ENCODE measurements at places on chromosomes 7 and 10.
A peak's percentile ranks its signal among the peaks of the same experiment; 100 is the strongest.

- DNase-seq, result peak; percentile 27
Observed at GRCh38 chr10:4813023-4813422, 13.0 kb upstream of the AKR1E2 start.

DNA sequence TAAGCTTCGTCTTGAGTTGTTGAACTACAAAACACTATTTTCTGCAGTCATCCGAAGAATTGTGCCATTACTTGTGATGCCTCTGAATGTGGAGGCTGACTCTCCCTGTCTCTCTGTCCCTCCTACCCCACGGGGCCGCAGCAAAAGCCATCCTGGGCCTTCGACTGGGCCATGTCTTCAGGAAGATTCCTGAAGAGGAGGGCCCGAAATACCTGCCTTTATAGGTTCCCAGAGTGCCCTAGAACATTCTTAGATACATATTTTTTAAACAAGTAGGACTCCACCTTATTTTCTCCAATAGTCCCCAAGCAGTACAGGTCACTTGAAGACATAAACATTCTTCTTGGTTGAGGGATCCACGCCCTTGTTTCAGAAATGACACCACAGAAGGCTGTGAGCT lies 8.1 kb downstream of the IGFBP3 start:
- DNase-seq, result no peak

DNA sequence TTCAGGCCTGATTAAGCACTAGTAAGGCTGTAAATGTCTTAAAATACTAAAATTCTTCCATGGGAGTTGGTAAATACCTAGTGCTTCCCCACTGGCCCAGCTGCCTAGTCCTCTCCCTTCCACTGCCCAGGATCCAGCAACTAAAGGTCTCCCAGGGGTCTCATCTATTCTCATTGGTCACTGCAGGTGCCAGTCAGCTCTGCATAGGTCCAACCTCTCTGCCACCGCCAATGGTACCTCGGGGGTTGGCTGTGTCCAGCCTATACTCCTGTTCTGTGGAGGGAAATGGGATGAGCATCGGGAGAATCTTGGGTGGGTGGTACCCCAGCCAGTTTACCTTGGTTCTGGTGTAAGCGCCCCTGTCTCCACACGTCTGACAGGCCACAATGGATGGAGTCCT lies 6.1 kb upstream of the CREB5 start:
- DNase-seq, result no peak

DNA sequence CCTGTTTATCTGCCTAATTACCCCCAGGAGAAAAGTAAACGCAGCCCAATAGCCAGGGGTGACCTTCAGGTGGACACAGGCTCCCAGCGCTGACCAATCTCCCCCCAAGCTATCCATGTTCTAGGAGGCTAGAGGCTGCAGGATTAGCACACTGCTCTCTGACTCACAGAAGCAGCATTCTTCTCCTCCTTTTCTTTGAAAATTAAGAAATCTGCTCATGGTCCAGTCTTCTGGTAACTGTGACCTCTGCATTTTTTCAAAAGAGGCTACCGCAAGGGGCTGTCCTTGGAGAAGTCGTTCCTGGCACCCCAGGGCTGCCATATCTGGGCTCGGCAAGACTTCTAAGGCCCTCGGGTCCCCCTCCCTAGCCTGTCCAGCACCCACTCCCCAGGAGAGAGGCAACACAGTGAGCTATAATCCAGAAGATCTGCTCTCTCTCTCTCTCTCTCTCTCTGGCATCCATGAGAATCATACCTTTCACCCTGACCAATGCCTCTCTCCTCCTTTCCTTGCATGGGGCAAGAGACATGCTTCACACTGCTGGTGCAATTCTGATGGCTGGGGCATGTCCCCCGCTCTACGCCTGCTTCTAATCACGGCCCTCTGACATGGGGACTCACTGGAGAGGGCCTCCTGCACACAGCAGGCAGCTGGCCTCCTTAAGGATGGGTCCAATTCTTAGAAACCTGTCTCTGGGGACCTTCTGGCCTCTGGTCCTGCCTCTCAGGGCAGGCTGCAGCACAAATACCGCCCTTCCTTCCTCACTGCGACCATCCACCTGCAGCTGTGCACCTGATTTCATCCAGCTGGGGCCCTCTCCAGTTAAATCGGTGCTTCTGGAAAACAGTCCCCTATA lies 27.3 kb downstream of the ANXA11 start:
- peak; percentile 66 for DNase-seq

DNA sequence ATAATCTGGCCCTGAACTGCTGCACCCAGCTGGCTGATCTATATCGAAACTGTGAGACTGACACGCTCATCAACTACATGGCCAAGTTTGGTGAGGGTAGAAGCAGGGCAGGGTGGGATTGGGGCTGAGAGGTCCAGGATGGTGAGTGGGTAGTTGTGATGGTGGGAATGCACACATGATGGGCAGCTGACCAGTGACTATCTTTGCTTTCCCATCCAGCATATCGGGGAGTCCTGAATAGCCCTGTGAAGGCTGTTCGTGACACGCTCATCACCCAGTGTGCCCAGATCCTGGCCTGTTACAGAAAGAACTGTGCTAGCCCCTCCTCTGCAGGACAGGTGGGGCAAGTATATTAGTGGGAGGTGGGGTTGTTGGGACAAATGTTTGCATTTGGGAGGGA lies 12.5 kb upstream of the CHCHD1 start:
- no peak for DNase-seq

DNA sequence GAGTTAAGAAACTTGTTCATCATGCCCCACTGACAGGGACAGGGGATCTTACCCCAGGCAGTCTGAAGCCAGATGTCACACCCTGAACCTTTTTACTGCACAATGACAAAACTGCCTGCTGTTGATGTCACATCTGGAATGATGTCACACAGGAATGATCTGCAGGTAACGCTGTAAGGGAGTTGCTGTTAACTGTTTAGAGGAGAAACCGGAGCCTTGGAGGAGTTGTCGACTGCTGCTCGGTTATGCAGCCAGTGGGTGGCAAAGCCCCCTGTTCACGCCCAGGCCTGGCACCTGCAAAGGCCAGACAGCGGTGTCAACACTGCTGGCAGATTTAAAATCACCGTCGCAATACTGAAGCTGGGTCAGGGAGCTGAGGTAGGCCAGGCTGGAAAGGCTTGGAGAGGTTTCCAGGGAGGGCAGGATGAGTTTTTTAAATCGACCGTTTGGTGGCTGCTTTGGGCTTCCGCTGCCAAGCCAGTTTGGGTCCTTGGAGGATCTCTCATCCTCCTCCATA lies 10.0 kb upstream of the SLIT1 start:
- no peak for DNase-seq

GRCh38 chr10:113433711-113434110 lies 119.1 kb upstream of the HABP2 start:
- DNase-seq, result no peak

DNA sequence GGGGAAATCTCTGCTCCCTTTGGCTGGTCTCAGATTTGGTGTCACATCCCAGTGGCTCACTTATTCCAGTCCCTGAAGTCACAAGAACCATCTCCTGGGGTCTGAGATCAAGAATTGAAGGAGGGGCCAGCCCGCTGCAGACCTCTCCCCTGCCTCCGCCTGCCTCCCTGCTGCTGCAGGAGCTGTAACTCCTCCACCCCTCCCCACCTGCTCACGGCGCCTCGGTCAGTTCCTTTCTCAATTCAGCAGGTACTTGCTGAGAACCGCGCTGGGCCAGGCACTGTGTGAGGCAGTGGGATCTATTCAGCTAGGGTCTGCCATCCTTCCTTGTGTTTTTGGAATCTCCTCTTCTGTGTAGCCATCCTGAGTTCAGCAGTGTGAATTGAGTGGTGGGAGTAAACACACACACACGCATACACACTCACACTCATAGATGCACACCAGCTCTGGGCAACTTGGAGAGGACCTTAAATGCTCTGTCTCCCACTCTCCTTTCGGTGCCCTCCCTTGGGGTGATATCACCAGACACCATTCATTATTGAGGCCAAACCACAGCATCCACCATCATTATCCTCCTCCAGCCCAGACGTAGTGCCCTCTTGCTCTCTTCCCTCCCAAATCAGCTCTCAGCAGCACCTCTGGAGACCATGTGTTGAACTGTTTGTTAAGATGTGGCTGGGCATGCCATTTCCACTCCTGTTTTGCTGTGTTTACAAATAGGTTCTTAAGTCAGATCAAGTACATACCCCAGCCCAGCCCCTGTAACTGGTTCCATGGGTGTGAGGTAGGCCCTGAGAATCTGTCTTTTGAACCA lies 22.0 kb upstream of the ANKRD2 start:
- DNase-seq, result no peak

DNA sequence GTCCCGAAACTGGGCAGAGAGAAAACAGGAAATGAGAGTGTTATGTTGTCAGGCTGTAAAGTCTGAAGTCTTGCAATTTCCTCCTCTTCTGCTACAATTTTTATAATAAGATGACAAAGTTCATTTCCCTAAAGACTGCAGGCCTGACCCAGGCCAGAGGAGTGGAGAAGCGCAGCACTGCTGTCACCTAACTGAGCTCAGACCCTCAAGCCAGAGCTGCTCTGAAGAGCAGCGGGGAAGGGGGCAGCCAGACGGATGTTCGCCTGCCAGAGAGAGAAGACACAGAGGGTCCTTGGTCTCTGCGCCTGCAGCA lies 12.6 kb upstream of the AOAH start:
- no peak for DNase-seq

- DNase-seq, result peak; percentile 54
Observed at GRCh38 chr7:39624442-39624807, 1.1 kb downstream of the RALA start.

- peak; percentile 46 for DNase-seq
Observed at GRCh38 chr7:40490603-40490924, 355.8 kb downstream of the SUGCT start.

- DNase-seq, result no peak
Observed at GRCh38 chr10:118148247-118148646, 101.5 kb upstream of the RAB11FIP2 start.

DNA sequence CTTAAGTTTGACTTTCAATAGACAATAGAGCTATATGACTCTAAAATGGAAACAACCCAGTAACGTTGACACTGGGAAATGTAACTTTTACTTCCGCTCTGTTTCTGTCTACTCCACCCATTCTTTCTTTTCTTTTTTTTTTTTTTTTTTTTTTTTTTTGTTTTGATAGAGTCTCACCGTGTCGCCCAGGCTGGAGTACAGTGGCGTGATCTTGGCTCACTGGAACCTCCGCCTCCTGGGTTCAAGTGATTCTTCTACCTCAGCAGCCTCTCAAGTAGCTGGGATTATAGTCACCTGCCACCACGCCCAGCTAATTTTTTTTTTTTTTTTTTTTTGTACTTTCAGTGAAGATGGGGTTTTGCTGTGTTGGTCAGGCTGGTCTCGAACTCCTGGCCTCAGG lies 13.9 kb downstream of the PRSS2 start:
- DNase-seq, result no peak

- no peak for DNase-seq
Observed at GRCh38 chr10:132689721-132690360, 96.1 kb downstream of the NKX6-2 start.

- peak; percentile 41 for DNase-seq
Observed at GRCh38 chr10:19815731-19816410, 361 bp upstream of the PLXDC2 start.

DNA sequence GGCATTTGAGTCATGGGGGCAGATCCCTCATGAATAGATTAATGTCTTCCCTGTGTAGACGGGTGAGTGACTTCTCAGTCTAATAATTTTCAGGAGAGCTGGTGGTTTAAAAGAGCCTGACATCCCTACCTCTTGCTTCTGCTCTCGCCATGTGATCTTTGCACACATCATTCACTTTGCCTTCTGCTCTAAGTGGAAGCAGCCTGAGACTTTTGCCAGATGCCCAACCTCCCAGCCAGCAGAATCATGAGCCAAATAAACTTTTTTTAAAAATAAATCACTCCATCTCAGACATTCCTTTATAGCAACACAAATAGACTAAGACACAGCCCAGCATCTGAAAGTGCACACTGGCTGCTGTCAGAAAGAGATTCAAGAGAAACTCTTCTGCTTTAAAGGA lies 155.2 kb downstream of the ZNF365 start:
- DNase-seq, result no peak

- peak; percentile 82 for DNase-seq
Observed at GRCh38 chr7:130838738-130839137, 104.7 kb upstream of the KLF14 start.

DNA sequence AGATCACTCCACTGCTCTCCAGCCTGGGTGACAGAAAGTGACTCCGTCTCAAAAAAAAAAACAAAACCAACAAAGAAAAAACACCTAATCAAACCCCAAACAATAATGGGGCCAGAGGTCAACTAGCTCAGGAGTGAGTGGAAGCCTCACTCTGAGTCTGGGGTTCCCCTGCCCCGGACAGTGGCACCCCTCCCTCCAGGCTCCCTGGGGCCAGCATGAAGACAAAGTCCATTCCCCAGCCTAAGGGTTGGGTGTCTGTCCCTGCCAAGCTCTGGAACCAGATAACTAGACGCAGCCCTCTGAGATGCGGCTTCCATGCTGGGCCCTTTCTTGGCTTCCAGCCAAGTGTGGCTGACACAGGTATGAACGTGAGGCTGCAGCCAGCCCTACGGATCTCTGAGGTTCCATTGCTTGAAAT lies 1.7 kb upstream of the FUOM start:
- DNase-seq, result no peak

GRCh38 chr7:47383072-47383471 lies 198.8 kb downstream of the TNS3 start:
- DNase-seq, result peak; percentile 54

DNA sequence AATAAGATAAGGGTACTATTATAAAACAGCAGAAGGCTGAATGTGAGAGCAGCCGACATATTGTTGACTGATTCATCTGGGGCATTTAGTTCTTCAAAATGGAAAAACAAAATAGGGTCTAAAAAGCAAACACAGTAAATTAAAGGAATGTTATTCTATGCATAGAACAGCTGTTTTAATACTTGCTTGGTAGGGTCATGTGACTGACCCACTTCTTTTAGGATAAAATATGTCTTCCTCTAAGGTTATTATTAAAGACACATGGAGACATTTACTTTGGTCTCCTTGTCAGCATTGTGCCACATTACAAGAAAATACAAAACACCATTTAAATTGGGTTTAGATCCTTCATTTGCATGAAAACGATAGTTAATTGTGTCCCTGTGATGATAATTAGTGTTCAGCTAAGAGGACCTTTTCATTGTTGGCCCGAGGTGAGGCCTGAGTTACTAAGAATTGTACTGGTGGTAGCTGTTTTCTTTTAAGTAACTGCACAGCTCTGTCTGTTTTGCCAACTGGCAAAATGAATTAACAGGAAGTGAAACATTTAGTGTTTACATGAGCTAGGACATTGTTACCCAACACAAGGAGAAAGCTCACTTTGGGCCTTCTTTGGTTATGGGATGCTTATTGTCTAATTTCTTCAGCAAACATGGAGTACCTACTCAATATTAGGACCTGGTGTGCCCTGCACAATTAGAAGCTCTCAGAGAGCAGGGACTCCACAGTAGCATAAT lies 764.4 kb downstream of the LRMDA start:
- DNase-seq, result peak; percentile 82

DNA sequence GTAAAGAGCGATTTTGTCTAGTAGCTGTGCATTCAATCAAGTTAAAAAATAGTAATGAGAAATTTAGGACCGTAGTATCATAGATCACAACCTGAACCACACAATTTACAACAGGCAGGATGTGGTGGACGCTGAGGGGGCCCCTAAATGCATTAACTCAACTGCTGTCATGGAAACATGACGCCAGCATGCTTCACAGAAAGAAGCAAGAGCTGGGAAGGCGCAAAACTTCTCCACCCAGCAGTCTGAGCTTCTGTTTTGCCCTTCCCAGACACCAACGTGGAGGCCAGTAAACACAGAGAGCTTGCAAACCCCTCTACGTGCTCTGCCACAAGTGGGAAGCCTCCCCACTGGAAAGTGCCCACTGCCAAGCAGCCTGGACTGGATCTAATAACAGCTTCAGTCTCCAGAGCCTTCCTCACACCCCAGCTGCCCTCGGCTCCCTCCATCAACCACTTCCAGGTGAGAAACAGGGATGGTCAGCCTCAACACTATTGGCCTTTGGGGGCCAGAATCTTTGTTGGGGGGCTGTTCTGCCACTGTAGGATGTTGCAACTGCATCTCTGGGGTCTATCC lies 151.8 kb downstream of the SFMBT2 start:
- no peak for DNase-seq
